Epithelial cell of alveolus of lung (primary cell): ENCODE measurements at places on chromosomes 3 and 15. TPM values are rescaled to one million over a fixed set of nuclear protein-coding genes. Genes with fewer than 3 reads are reported as not detected.

The ISLR2 gene
- total RNA-seq, result 4.4 TPM in 1 of 2 replicates, not detected in the other

The WDR49 gene
- total RNA-seq, result 0.13 and 0.48 TPM in 2 replicates

The CCDC80 gene
- total RNA-seq, result 48.7 and 52.5 TPM in 2 replicates

The IMPG2 gene
- total RNA-seq, result under 0.01 and 0.24 TPM in 2 replicates

The LTK gene
- total RNA-seq, result 0.13 TPM in 1 of 2 replicates, not detected in the other

The HGD gene
- total RNA-seq, result 0.13 TPM in 1 of 2 replicates, not detected in the other

The SLC15A2 gene
- total RNA-seq, result under 0.01 TPM in 1 of 2 replicates, not detected in the other

The KLHL40 gene
- total RNA-seq, result not detected in 2 replicates

The NDN gene
- total RNA-seq, result 76.9 and 172 TPM in 2 replicates

The SERPINI1 gene
- total RNA-seq, result 0.56 and 1.6 TPM in 2 replicates

The SLC12A1 gene
- total RNA-seq, result 0.13 TPM in 1 of 2 replicates, not detected in the other

The KLHDC8B gene
- 15.4 and 42.7 TPM in 2 replicates for total RNA-seq

The EXOG gene
- 3.7 and 11.1 TPM in 2 replicates for total RNA-seq

The C3orf20 gene
- under 0.01 TPM in 1 of 2 replicates, not detected in the other for total RNA-seq

The NTRK3 gene
- 0.26 TPM in 1 of 2 replicates, not detected in the other for total RNA-seq

The PP2D1 gene
- not detected in 2 replicates for total RNA-seq

The DENND6A gene
- 9.8 and 16.4 TPM in 2 replicates for total RNA-seq

The CTDSPL2 gene
- total RNA-seq, result 36.1 and 49.3 TPM in 2 replicates

The MYL3 gene
- total RNA-seq, result 14.3 TPM in 1 of 2 replicates, not detected in the other

The TMC3 gene
- not detected in 2 replicates for total RNA-seq

The USP8 gene
- total RNA-seq, result 35.0 and 44.2 TPM in 2 replicates

The FMN1 gene
- total RNA-seq, result 1.3 and 6.2 TPM in 2 replicates

The FRMD5 gene
- total RNA-seq, result 0.24 and 2.2 TPM in 2 replicates

The ETV5 gene
- 19.1 and 48.0 TPM in 2 replicates for total RNA-seq

The MELTF gene
- 4.7 and 7.5 TPM in 2 replicates for total RNA-seq

The ITIH1 gene
- total RNA-seq, result not detected in 2 replicates

The LRTM1 gene
- total RNA-seq, result not detected in 2 replicates

The ACAD9 gene
- 21.2 and 33.7 TPM in 2 replicates for total RNA-seq

The IL17RE gene
- 0.88 and 1.0 TPM in 2 replicates for total RNA-seq

The PPARG gene
- 11.0 and 48.1 TPM in 2 replicates for total RNA-seq

The WNT5A gene
- 127 and 304 TPM in 2 replicates for total RNA-seq

The GP9 gene
- total RNA-seq, result not detected in 2 replicates

The KNG1 gene
- not detected in 2 replicates for total RNA-seq

The PLSCR5 gene
- total RNA-seq, result not detected in 2 replicates
